NCI-H510A (cell line): ENCODE measurements at places on chromosomes 6 and 20.

DNA sequence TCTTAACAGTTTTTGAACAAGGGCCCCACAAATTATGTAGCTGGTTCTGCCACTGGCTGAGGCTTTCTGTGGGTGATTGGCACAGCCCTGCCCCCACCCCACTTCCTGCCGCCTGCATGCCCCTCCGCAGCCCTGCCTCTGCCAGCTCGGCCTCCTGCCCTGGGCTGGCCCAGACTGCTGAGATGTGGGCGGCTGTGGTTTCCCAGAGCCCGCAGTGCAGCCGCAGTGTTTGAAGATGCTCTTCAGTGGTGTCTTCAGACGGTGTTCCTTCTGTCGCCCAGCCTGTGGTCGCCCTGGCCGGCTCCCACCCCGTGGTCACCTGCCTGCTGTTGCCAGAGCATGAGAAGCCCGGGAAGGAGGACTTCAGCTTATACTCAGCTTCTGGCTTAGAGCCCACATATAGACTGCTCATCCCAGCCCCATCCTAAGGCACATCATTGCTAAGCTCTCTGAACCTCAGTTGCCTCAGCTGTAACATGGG lies 154.3 kb downstream of the VEGFA start:
- no peak for DNase-seq

- DNase-seq: no peak
Observed at GRCh38 chr6:29146179-29146578, 24.5 kb upstream of the OR2J2 start.

GRCh38 chr6:24957199-24957598 lies 21.4 kb upstream of the RIPOR2 start:
- DNase-seq: no peak

DNA sequence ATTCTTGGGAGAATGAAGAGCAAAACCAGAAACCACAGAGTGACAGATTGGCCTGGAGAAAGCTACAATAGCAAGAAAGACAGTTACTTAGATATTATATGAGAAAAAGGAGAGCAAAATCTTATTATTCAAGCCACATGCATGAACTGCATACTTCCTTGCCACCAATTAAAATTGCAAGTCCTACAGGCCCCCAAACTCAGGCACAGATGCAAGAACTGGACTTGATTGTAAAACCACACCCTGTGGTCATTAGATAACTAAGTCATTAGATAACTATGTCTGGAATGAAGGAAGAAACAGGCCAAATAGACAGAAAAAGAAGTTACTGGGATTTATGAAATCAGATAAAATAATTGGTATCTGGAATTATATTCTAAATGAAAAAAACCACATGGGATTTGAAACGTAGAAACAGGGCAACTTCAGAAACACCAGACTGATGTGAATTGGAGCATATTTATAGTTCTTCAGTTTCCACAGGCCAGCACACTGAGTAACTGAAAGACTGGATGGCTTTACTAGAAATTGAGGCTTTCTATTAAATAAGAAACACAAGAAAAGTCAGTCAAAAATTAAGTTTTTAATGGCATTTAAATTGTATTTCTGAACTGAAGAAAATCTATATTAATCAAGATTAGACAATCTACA lies 49.4 kb upstream of the CARMIL1 start:
- DNase-seq: no peak

- DNase-seq: no peak
Observed at GRCh38 chr6:15417811-15418210, 171.9 kb downstream of the JARID2 start.

- DNase-seq: no peak
Observed at GRCh38 chr6:53984163-53984562, 127.1 kb upstream of the MLIP start.

DNA sequence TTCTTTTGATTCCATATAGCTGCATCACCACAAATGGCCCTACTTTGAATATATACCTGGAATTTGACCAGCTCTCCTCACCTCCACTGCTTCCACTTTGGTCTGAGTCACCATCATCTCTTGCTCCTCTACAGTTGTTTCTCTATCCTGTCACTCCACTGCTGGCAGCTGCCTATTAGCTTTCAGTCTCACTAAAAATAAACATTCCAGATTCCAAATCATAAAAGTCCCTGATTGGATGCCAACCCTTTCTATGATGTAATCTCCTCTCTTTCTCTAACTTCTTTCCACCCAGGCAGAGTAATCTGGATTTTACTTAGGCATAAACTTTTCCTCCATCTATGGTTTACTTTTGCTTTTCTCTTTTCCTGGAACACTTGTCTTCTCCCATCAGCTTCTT lies 49.1 kb downstream of the RFPL4B start:
- DNase-seq: no peak

DNA sequence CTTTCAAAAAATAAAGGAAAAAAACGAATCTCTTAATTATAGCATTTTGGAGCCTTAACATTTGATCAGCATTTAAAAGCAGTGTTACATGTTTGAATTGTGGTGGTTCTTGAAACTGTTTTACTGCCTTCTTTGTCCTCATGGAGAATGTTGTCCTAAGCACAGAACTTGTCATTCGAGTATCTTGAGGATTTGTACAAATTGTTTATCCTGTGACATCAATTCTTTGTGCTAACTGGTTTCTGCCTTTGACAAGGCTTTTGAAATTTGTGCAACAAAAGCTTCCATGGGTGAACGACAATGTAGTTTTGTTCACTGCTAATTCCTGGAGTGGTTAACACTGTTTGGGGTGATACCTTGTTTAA lies 130.8 kb downstream of the SCAF8 start:
- no peak for DNase-seq

DNA sequence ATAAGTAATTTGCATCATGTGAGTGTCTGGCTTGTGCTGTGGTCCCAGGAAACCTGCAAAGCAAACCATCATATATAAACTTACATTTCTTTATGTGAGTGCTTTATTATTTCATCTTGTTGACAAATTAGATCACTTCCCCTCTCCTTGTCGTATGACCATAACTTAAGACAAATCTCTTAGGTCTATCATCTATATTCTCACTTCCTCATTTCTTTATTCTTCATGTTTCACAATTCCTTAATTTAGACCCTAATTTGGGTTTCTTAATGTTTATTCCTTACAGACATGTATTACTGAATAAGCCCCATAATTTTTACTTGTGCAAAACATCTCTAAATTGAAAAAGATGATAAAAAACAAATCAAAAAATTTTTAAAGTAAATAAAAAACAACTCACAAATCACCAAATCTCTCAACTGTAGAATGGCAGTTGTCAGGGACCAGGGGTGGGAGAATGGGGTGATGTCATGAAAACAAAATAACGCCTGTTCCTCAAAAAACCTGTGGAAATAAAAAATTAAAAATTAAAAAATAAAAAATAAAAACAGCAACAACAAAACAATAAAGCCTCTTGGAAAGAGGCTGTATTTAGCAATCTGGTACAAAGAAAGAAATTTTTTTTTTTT lies 49.5 kb upstream of the FBXO30 start:
- DNase-seq: no peak

DNA sequence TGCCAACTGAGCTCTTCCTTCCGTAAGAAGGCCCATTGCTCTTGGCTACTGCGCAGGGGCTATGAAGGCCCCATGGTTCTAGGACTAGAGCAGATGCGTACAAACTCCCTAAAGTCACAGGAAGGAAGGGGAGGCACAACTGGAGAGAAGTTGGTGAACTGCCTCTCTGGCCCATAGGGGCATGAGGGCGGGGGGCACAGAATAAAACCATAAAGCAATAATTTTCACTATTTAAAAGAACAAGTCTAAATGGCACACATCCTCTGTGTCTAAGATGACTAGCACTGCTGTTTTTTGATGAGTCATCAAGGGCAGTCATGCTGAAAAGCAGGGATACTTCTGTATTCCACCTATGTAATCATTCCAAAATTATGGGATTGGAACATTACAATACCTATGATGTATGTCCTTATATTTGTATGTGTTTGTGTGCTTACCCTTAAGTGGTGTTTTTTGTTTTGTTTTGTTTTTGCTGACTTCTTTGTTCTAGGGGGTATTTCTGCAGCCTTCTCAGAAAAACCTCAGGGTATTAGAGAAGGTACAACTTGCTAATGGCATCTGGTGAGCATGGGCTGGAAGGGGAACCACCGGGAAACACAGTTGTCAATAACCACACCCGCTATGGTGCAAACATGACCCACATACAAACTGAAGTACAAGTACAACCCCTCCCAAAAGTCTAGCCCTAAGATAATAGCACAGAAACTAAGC lies 36.9 kb downstream of the B4GALT5 start:
- DNase-seq: no peak

DNA sequence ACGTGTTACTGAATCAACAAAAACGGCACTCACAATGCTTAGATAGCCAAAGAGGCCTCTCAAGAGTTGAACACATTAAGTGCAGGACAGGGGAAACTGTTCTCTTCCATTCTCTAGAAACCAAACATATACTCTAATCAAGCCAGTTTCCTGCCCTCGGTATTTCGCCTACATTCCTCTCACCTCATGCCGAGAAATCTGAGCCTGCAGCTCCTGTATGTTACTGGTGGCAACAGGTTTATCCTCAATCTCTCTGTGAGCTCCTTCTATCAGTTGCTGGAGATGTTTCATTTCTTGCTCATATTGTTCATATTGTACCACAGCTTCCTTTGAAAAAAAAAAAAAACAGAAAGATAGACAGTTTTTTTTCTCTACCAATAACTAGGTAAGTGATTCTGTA lies 328.9 kb downstream of the SYNE1 start:
- no peak for DNase-seq

- no peak for DNase-seq
Observed at GRCh38 chr6:107319906-107320530, 139.3 kb downstream of the PDSS2 start.

DNA sequence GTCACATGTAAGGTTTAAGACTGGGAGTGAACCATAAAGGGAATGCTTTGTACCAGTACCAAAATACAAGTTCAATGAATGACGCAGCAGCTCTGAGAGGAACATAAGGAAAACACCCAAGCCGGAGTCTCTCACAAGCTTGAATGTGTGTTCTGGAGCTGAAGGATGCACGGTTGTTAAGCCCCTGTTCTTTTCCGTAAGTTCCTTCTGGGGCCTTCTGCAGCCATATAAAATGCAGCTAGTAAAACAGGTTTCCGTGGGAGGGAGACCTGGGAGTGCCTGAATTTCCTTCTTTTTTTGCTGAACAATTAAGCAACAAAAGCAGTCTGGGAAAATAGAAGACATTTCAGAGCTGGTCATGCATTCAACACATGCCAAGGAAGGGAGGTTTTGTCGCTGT lies 73.2 kb upstream of the JAG1 start:
- no peak for DNase-seq

GRCh38 chr6:38593409-38593808 lies 46.3 kb downstream of the BTBD9 start:
- no peak for DNase-seq

DNA sequence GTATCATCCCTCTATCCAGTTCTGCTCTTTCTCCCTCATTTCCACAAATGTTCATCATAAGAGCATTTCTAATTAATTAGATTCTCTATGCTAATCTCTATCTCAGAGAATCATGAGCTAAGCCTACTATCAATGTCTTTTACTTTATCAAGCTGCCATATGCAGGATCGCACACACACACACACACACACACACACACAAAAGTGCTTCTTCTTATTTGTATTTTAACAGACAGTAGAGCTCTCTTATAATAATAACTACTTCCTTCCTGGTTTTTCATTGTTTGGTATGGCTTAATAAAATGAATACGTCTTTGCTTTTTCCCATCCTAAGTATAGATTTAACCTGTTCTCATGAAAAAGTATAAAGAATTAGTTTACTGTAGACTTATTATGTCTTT lies 170.2 kb downstream of the HAO1 start:
- DNase-seq: peak; percentile 9

DNA sequence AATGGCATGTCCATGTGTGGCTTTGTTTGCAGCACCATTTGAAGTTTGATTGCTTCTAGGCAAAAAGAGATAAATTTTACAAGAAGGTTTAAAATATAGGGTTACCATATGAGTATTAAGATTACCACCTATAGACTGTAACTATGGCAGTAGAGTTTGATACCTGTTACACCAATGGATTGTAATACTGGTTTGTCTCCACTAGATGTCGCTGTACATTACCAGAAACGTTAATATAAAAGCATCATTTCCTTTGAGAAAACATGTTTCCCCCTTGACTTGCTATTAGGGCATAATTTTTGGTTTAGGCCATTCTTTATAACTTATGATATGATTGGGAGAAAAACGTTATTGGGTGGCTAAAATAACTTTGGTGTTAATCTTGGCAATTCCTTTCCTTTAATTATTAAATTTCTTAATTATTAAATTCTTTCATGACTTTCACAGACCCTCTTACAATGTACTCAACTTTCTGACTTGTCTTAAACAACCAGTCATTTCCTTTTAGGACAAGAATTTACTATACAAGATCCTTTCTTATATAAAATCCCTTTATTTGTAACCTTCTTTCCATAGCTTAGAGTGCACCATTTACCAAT lies 42.8 kb downstream of the HLA-DPB1 start:
- no peak for DNase-seq

GRCh38 chr6:114714836-114715507 lies 372.1 kb upstream of the HS3ST5 start:
- DNase-seq: no peak

DNA sequence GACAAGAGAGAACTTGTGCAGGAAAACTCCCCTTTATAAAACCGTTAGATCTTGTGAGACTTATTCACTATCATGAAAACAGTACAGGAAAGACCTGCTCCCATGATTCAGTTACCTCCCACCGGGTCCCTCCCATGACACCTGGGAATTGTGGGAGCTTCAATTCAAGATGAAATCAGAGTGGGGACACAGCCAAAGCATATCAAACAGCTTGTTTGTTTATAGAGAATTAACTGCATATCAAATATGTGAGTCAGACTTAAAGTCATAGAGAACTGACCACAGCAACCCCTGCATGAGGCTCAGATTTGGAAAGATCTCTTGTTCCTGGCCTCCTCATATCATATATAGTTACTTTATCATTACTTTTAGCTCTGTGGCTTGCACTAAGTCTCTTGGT lies 29.1 kb upstream of the HDAC2 start:
- no peak for DNase-seq

DNA sequence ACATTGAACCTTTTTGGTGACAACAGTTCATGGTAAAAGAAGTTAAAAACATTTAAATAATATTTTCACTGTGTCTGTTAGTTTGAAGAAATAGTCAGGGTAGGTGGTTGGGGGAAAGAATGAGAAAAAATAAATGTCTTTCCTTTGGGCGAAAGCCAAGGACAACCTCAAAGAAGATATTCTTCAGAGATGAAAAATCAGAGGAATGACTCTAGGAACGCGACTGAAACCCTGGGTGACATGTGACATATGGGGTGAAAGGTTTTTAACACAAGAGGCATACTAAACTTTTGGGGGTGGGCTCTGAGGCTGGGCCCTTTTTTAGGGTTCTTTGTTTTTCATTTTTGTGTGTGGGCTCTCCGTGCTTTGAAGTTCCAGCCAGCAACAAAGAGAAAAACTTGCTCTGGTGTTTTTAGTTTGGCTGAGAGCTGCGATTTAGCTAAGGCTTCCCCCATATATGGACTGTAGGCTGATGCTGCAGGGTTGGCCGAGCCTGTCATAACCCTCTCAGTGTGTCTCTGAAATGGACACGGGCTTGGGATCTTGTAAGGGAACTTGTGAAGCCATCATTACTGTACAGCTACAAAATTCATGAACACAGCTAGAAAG lies 610.1 kb upstream of the ARID1B start:
- no peak for DNase-seq
